Naive thymus-derived CD4-positive, alpha-beta T cell (primary cell): ENCODE measurements at places on chromosomes 1 and 21. TPM values are rescaled to one million over a fixed set of nuclear protein-coding genes. Genes with fewer than 3 reads are reported as not detected.

CD1E gene
- 0.42 TPM for total RNA-seq

TSSK3 gene
- 1.4 TPM for total RNA-seq

PALMD gene
- total RNA-seq: not detected in 2 replicates

DNA sequence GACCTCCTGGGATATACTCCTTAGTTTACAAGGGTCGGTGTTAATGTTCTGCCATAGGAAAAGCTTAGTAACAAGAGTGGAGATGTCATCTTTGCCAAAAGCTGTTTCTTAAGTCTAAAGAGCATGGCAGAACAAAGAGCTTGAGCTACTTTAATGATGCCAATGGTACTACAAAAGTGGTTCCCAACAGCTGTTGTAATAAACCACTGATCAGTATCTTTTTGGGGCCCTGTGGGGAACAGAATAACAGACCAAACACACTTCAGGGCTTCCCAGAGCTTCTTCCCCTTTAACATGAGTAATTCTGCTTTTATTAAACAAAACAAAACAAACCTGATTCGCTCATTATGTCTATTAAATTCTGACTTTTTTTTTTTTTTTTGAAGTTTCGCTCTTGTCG, 116.3 kb downstream of the NCAM2 start:
- no peak for DNase-seq

GRCh38 chr1:40803902-40804301, 20.3 kb downstream of the KCNQ4 start:
- DNase-seq: no peak

DNA sequence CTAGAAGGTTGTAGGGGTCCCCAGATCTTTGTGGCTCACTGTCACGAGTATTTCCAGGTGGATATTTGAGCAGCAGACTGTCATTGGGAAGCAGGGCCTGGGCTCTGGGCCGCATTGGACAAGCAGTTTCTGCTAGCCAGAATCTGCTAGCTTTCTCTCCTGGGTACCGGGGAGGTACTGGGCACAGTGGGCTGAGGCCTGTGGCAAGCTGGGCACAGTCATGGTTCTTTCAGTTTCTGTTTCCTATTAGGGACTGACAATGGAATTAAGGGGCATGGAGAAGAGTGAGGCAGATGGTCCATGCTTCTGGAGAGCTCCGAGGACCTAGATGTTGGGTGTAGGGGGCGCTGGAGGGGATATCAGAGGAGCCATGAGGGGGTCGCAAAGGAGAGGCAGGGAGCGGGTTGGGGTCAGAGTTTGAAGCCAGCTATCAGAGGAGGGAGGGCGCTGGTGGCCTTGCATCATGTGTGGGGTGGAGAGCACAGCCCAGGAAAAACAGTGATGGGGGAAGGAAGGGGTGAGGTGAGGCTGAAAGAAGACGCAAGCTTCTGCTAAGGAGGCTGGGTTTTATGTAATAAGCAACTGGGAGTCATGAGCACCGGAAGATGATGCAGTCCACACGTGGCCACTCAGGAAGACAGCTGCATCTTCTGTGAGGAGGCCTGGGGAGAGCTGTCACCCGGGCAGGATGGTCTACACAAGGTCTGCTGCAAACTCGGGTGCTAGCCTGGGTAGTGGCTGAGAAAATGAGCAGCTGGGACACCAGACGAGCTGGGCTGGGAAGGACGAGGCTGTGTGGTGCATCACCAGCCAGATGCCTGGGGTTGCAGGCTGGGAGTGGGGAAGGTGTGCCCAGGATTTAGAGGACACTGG, 72.7 kb downstream of the IER5 start:
- DNase-seq: no peak

DNA sequence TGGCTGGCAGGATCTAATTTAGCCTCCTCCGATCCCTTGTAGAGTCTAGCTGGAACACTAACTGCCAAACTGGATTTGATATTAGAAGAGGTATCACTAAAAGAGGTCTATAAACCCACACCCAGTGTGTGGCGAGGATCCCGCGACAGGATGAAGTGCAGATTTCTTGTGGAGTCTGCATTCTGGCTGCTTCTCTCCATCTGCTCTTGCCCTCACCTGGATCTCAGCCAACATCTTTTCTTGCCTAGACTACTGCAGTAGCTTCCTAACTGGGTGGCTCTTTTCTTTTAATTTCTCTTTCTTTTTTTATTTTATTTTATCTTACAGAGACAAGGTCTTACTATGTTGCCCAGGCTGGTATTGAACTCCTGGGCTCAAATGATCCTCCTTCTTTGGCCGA, 48.9 kb upstream of the CAPZB start:
- DNase-seq: no peak

GRCh38 chr1:54391450-54392209, 14.6 kb downstream of the SSBP3 start:
- no peak for DNase-seq

GRCh38 chr21:39483917-39484316, 32.1 kb downstream of the SH3BGR start:
- DNase-seq: no peak
